ENCODE measurements at places on chromosomes 1 and 21. TPM values are rescaled to one million over a fixed set of nuclear protein-coding genes. Genes with fewer than 3 reads are reported as not detected.

ZBTB8B gene
- total RNA-seq, result under 0.01 TPM

PPIAL4G gene
- not detected for total RNA-seq

GFI1 gene
- under 0.01 TPM for total RNA-seq

MTMR11 gene
- 3.9 TPM for total RNA-seq

TLCD4 gene
- 0.30 TPM for total RNA-seq

GNAT2 gene
- not detected for total RNA-seq

FRRS1 gene
- 12.0 TPM for total RNA-seq

NUP133 gene
- 32.1 TPM for total RNA-seq

TIMM17A gene
- 82.5 TPM for total RNA-seq

KRTAP13-1 gene
- total RNA-seq, result not detected

CASZ1 gene
- total RNA-seq, result under 0.01 TPM

CATSPERE gene
- 0.30 TPM for total RNA-seq

VHLL gene
- total RNA-seq, result not detected

HHIPL2 gene
- total RNA-seq, result not detected

MPL gene
- total RNA-seq, result not detected

IFNLR1 gene
- total RNA-seq, result not detected

SLC44A5 gene
- under 0.01 TPM for total RNA-seq

PRAMEF15 gene
- total RNA-seq, result not detected

APCS gene
- not detected for total RNA-seq

TRPM2 gene
- not detected for total RNA-seq

INAVA gene
- 0.18 TPM for total RNA-seq

PPM1J gene
- 1.6 TPM for total RNA-seq

PRAMEF4 gene
- total RNA-seq, result not detected

SLC1A7 gene
- total RNA-seq, result not detected

AADACL3 gene
- total RNA-seq, result not detected

PTAFR gene
- 0.05 TPM for total RNA-seq

LCE1F gene
- total RNA-seq, result not detected

TPTE gene
- total RNA-seq, result not detected

RAP1GAP gene
- total RNA-seq, result 0.89 TPM

SPRR3 gene
- not detected for total RNA-seq

ZNF648 gene
- not detected for total RNA-seq

TRIM58 gene
- total RNA-seq, result 0.05 TPM

ITLN1 gene
- not detected for total RNA-seq

LCE2A gene
- total RNA-seq, result not detected

AKT3 gene
- 50.6 TPM for total RNA-seq

TMEM125 gene
- total RNA-seq, result not detected

ITLN2 gene
- total RNA-seq, result not detected

MSH4 gene
- total RNA-seq, result 0.59 TPM

CHI3L2 gene
- total RNA-seq, result 0.89 TPM

GCSAML gene
- total RNA-seq, result not detected

DMRTA2 gene
- total RNA-seq, result 0.05 TPM

ANXA9 gene
- total RNA-seq, result 0.05 TPM

Data from smooth muscle cell of the umbilical artery (primary cell).